ENCODE measurements at places on chromosomes 4 and X.

GRCh38 chr4:168560184-168561180 lies 63.6 kb downstream of the PALLD start:
- DNase-seq: no peak

- DNase-seq: no peak
Measured at GRCh38 chrX:71396576-71396975, 30.4 kb downstream of the TAF1 start.

DNA sequence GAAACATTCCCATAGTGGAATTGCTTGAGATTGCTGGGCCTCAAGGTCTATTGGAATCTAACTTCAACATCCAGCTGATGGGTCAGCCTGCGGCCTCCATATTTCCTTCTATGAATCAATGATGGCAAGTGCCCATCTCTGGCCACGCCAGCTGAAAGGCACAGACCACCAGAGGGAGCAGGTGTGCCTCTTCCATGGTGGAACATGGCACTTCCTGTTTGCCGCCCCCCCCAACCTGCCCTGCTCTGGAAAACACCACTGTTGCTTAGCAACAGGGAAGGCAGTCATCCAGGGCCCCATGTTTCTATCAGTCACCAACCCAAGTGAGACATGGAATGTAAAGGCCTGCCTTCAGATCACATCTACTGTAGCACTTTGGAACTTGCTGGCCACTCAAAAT lies 11.6 kb downstream of the PAGE4 start:
- peak; percentile 40 for DNase-seq

DNA sequence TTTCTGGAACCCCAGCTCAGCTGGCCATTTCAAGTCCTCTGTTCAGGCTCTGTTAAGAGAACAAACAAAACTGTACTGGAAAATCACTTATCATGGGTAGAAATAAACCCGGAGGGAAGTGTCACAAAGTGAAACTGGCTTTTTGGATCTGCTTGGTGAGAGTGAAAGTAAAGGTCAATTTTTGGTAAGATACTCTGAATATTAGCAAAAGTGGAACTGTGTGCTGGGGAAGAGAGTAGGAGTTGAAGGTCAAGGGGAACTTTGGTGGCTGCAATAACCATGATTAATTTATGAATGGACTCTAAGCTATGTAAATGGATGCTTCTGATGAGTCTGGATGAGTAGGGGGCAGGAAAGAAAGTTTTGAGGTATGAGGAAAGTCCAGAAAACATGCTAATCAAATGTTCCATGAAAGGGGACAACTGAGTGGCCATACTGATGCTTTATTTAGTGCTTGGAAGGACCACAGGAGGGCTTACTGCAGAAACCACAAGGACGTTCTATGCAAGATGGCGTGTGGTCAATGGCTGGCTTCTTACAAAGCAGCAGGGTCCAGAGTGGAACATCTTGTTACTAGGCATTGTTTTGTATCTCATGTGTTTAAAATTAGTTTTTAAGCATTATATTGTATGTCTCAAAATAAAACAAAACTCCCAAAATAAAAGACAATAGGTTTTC lies 36.8 kb upstream of the TNIP3 start:
- no peak for DNase-seq

- DNase-seq: peak; percentile 11
Measured at GRCh38 chr4:120922381-120923206, at the start of gene PRDM5. TSS of gene PRDM5 (minus strand) at chr4:120922726. CDS start at chr4:120922608, 118 bp downstream.

GRCh38 chr4:94390804-94391410 lies 48.3 kb upstream of the HPGDS start:
- DNase-seq: peak; percentile 15

DNA sequence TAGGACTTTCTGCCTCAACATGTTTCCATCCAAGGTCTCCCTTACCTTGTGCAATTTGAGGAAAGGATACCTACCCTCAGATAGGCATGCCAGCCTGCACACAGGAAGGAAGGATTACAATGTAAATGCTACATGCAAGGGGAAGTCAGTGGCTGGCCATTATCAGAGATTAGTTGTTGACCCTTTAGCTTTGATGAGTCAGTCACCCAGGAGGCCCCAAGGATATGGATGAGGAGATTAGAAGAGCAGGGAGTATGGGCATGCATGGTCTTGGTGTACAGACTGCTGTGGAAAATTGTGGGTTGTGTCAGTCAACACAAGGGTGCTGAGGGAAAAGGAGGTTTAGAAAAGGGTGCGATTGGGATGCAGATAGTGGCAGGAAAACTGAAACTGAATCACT lies 92.0 kb downstream of the GUCY2F start:
- no peak for DNase-seq

- DNase-seq: no peak
Measured at GRCh38 chrX:21749924-21750323, 8.0 kb downstream of the SMPX start.

GRCh38 chrX:134020910-134021309 lies 35.5 kb upstream of the GPC3 start:
- DNase-seq: no peak

DNA sequence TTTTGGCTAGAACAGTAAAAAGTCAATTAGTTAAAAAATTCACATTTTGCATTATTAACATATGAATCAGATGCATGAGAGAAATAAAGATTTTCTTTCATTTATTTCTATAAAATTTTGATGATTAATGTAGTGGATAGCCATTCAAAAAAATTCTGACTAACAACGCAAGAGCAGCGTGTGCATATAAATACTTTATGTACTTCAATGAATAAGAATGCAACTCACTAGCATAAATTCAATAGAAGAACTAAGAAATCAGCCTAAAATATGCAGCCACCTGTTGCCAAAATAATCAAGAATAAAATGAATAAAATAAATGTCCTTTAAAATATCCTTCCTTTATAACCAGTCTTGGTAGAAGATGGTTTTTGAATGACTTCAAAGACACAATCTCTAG lies 471.9 kb downstream of the PDGFC start:
- no peak for DNase-seq

- no peak for DNase-seq
Measured at GRCh38 chrX:20753076-20753475, 486.4 kb upstream of the RPS6KA3 start.

- DNase-seq: no peak
Measured at GRCh38 chr4:73193659-73194058, 64.9 kb downstream of the ANKRD17 start.

DNA sequence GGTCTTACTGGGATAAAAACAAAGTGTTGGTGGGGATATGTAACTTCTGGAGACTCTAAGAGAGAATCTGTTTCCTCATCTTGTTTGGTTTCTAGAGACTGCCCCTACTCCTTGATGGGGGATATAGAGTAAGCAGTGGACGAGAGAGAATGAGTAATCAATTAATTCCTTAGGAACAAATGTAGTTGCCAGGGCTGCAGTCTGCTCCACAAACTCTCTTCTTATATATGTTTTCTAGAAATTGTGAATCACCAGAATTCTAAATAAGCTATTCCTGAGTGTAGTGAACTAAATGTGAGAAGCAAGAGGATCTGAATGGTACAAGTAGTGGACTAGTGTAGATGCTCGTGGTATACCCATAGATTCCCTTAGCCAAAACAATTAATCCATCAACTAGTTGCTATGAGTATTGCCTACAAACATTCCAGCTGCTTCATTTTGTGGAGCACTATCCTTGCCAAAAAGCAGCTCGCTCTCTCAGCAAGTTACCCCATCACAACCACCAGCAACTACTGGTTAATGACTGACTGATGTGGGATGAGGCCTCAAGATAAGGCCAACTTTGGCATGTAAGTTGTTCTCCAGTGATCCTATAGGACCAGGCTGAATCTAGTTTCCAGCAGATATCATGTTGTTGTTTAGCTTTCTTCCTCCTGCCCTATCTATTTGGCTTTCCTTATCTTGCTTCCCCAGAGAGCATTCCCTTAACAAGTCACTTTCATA lies 273.0 kb downstream of the SLC7A11 start:
- DNase-seq: no peak

DNA sequence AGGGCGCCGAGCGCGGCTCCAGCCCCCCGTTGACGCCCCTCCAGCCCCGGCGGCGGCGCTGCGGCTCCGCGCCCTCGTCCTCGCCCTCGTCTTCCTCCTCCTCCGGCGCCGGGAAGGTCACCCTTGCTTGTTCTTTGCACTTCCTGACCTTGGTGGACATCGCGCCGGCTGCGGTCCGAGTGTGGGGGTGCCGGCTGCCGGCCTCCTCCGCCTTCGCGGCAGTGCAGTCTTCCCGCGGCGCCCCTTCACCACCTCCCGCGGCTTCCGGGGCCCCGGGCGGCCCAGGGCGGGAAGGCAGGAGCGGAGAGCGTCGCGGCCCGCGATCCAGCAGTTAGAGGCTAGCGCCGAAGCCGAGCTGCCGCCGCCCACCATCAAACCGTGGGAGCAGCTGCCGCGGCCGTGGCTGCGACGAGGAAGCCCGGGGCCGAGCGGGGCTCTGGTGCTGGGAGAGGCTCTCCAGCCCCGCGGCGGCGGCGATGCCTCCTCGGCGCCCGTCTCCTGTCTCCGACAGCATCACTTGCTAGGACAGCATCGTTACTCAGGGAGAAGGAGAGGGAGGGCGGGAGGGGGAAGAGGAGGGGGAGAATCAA lies at the start of gene TRPC3:
TRPC3 (minus strand) TSS at position 540 of the 590 bp plus-strand sequence; CDS start at position 160, 380 bp downstream.
- peak; percentile 21 for DNase-seq

DNA sequence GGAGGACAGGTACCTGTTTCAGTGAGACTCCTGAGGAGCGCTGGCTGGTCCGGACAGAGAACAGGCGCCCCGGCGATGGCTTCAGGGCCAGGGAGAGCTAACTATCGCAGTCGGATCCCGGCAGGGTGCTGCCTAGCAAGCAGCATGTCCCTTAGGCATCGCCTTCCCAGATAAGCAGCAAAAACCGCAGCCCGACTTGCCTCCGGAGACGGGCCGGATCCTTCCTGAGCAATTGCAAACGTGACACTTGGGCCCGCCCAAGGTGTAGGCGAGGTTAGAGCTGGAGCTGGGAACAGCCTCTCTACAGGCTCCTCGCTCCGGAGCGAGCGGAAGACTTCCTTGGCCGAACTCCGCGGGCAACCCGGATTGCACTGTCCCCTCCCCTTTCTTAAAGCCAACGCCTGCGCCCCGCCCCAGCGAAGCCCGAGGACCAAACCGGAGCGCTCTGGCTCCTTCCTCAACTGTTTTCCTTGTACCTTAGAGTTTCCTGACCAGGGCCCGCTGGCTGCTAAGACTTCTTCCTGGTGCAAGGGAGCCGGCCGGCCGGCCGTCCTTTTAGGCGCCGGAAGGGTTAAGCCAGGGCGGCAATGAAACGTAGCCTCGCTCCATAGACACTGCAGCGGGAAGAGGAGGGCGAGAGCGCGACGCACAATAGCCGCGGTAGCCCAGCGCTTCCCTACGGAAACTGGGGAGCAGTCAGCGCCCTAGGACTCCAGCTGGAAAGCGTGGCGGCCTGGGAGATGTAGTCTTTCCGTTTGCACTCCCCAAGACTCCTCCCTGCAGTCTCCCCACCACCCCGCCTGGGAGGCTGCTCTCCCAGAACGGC lies at the start of gene OPHN1:
OPHN1 (minus strand) TSS at position 341 of the 826 bp plus-strand sequence. CDS start 475 bp downstream, outside the sequence.
- DNase-seq: no peak

DNA sequence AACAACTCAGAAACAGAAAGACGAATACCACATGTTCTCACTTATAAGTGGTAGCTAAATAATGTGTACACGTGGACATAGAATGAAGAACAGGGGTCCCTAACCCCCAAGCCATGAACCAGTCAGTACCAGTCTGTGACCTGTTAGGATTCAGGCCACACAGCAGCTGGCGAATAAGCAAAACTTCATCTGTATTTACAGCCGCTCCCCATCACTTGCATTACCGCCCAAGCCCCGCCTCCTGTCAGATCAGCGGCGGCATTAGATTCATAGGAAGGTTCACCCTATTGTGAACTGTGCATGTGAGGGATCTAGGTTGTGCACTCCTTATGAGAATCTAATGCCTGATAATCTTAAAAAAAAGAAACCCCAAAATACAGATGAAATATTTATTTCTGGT lies 1128.7 kb downstream of the NLGN4X start:
- DNase-seq: no peak

DNA sequence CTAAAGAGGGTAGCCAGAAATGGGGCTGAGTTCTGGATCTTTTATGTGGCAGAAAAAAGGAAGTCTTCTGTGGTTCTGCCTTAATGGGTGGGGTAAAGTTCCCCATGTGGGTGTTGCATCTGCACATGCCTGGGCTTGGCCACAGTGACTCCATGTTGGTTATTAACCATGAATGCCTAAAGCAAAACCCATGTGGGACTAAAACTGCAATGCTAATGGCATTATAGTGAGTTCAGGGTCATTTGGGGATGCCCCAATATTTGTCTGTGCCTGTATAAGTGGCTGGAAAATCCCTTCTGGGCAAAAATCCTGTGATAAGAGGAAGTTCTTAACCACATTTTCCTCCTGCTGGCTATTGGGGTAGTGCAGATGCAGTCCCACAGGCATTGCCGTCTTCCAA lies 857.4 kb downstream of the FAT4 start:
- no peak for DNase-seq

DNA sequence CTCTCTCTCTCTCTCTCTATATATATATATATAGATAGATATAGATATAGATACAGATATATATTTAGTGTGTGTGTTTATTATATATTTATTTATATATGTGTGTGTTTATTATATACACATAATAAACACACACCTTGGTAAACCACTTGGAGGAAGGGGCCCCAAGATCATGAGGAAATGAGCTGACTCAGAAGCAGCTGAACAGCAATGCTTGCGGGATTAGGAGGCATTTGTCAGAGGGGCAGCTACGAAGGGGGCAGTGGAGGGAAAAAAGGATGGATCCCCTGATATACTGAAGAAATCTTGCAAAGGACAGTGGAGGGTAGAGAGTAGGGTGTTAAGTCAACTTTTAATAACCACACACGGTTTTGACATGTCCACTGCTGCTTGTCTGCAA lies 120.0 kb upstream of the SORBS2 start:
- no peak for DNase-seq

DNA sequence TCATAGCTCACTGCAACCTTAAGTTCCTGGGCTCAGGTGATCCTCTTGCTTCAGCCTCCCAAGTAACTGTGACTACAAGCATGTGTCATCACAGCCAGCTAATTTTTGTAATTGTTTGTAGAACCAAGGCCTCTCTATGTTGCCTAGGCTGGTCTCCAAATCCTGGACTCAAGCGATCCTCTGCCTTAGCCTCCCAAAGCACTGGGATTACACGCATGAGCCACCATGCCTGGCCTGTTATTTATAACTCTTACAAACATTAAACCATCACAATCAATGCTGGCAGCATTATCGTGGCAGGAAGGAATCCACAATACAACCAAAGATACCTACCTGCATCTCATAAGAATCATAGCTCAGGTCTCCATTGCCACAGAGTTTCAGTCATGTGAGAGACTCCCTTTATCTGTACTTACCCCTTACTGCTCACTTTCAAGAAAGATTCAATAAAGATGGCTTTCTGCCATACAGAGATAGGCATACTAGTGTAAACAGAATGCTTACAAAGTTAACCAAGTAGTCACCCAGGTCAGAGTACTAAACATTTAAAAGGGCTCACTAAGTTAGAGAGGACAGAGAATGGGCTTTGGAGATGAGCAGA lies 48.5 kb downstream of the SMIM31 start:
- no peak for DNase-seq
